ENCODE measurements at places on chromosomes 3 and 15.

DNA sequence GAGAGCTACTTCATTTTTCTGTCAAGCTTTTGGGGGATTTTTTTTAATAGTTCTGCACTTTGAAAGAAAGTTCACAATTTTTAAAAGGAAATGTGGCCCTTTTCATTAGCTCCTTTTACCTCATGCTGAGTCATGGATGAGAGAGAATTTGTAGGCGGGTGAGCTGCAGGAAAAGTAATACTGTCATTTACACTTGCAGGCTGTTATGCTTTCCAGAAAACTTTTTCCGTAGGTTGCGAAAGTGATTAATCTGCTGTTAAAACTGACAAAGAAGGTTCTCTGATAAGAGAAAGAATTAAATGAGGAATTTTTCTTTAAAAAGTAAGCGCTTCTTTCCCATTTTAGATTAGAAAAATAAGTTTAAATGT is 430.2 kb downstream of the LPP start:
- no peak for DNase-seq

GRCh38 chr3:158103887-158104327 is 2.3 kb downstream of the SHOX2 start:
- DNase-seq = no peak

- no peak for DNase-seq
These were observed 7.0 kb upstream of the DMXL2 start for GRCh38 chr15:51629612-51630011.

DNA sequence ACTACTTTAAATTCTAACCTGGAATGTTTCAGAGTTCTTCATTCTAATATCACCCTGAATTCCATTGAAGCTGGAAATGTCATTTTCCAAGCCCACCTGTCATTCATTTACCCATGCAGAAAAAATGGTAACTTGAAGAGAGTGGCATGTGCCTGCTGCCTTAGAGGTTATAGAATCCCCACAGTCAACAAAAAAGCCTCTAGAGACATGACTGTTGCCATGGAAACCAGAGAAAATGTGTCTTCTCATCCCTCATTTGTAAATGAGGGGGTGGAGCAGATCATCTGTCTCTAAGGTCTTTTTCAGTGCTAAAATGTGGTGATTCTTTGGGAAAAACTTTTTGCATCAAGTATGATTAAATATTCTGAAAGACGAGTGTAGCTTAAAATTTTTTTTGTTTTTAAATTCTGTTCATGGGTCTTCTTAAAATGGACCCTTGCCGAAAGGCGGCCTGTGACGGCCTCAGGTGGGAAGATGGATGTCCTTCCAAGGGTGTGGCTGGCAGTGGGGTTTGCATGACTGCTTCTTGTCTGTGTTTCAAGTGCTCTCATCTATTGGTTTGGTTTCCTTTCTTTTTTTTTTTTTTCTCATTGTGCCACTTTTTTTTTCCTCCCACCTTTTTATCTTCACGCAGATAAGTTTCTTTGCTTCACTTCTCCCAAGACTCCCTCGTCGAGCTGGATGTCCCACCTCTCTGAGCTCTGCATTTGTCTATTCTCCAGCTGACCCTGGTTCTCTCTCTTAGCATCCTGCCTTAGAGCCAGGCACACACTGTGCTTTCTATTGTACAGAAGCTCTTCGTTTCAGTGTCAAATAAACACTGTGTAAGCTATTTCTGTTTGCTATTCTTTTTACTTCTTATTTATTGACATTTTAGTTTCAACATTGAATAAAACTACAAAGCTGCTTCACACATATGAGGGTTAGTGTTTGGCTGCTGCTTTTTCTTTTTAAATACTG is 23.0 kb downstream of the TPM1 start:
- no peak for DNase-seq

DNA sequence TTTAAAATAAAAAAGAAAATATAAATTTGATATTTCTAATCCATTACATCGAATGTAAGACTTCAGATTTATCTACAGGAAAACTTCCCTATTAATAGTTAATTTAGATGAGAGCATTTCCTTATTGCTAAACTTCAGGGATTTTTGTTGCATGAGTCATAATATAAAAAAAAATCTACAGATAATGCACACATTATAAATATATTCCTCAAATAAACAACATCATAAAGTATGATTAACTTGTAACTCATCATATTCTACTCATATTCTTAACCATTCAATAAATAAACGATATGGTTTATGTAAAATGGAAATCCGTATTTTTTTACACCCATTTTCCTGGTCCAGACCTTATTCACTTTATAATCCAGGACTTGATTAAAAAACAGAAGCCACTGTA is 477.0 kb downstream of the EPHA3 start:
- no peak for DNase-seq

Measured in AG04450 (cell line).